Activated naive CD4-positive, alpha-beta T cell treated with anti-CD3 and anti-CD28 coated beads, Interleukin-2, amount 10 ng/mL, durations not matched to agents 5 hours and 36 hours (primary cell): ENCODE measurements at places on chromosomes 2 and 18. TPM values are rescaled to one million over a fixed set of nuclear protein-coding genes. Genes with fewer than 3 reads are reported as not detected.

The L3MBTL4 gene
- total RNA-seq: 0.10 TPM

The RESP18 gene
- not detected for total RNA-seq

The TEKT4 gene
- not detected for total RNA-seq

The C1QL2 gene
- not detected for total RNA-seq

The HSPD1 gene
- total RNA-seq: 183 TPM

The TUBA3E gene
- not detected for total RNA-seq

The CTAGE1 gene
- not detected for total RNA-seq

The PAX8 gene
- 1.6 TPM for total RNA-seq

The LAPTM4A gene
- 24.8 TPM for total RNA-seq

The OR6B2 gene
- total RNA-seq: not detected

The BMP10 gene
- not detected for total RNA-seq

The RAPGEF4 gene
- 0.38 TPM for total RNA-seq

The UGT1A6 gene
- not detected for total RNA-seq

The ASTL gene
- total RNA-seq: 0.41 TPM

The FBXO15 gene
- 0.63 TPM for total RNA-seq

The MOCOS gene
- 0.18 TPM for total RNA-seq

The TRIB2 gene
- 160 TPM for total RNA-seq
